H4 (cell line): ENCODE measurements at places on chromosomes 2 and 18. TPM values are rescaled to one million over a fixed set of nuclear protein-coding genes. Genes with fewer than 3 reads are reported as not detected.

DNA sequence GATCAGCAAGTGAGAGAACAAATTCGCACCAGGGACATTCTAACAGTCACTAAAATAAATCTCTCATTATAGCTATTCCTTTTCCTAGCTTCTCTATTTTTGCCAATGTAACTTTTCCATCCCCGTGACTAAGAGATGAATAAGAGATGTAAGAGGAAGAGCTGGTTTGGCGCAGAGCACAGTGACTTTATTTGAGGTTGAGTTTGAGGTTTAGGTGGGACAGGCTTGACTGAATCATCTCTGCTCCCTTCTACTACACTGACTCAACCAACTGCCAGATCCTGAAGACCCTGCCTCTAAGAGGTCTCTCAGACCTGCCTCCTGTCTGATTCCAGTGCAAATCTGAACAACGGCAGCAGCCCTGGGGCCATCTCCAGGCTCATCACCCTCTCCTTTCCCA, 28.0 kb downstream of the RFX8 start:
- DNase-seq, result peak; percentile 17

- DNase-seq, result no peak
These were observed 27.8 kb downstream of the KLHL23 start for GRCh38 chr2:169761251-169761969.

GRCh38 chr18:64083916-64084315, 65.0 kb downstream of the LINC00305 start:
- no peak for DNase-seq

DNA sequence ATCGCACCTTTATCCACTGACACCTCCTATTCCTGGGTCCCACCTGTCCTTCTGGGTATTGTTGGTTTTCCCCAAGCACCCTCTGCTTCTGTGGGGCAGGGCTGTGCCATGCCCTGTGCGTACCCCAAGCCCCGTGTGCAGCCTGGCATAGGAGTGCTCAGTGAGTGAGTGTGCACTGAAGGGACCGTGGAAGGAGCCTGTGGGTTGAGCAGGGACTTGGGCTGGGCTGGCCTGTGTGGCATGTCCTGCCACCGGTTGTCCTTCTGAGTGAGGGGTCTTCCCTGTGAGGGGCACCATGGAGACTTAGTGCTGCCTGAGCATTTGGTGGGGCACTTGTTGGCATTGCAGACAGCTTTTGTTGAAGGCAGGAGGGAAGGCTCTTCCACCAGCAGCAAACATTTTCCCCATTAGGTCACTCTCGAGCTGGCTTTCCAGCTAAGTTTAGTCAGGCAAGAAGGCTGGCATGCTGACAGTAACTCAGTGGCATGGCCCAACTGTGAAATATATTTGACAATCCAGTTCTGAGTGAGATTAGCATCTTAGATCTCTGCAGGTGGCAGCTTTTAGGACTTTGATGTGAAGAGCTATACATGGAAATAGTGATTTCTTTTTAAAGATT, 64.7 kb downstream of the LPIN1 start:
- no peak for DNase-seq

DNA sequence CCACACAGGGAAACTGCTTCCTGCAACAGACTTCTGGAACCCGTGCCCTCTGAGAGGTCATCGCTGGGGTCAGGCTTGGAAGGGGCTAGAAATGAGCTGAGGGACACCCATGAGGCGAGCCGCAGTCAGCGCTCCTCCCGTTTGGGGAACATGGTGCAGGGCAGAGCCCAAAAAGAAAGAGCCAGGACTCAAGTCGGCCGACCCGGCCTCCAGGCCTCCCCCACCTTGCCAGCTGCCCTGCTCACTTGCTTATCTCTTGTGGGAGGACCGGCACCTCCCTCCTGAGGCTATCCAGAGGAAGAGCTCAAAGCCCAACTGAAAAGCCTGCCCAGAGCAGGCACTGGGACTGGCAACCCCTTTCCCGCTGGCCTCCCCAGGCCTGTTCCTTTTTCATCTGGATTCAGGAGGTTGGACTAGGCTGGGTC, 43.6 kb downstream of the SCTR start:
- no peak for DNase-seq

DNA sequence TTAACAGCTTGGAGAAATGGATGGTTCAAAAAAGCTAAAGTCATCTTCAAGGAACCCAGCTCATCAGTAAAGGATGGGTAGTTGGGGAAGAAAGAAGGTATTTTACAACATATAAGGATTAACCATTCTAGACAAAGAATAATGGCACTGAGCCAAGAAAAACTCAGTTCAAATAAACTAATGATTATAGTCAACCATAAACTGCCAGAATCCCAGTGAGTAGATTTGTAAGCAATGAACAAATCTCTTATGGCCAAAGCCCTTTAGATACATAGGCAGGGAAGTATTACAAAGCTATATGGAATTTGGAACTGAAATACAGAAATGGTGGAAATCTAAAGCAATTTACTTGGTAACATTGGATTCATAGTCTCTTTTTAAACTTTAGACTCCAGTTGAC, 92.4 kb upstream of the ZFP36L2 start:
- no peak for DNase-seq

DNA sequence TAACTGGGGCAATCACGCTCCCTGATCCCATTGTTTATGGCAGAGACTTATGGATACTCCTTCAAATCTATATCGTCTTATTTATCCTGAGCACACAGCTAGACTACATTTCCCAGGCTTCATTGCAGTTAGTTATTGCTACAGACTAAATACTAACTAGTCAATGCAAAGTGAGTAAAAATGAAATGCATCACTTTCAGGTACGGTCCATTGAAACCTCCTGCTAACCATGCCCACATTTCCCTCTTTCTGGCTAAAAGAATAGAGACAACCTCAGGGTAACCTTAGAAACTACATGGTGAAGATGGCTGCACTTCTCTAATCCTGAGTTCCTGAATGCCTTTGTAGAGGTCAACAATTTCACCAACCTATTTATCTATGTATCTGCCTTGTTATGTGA, 437.4 kb downstream of the EPHA4 start:
- DNase-seq, result no peak

DNA sequence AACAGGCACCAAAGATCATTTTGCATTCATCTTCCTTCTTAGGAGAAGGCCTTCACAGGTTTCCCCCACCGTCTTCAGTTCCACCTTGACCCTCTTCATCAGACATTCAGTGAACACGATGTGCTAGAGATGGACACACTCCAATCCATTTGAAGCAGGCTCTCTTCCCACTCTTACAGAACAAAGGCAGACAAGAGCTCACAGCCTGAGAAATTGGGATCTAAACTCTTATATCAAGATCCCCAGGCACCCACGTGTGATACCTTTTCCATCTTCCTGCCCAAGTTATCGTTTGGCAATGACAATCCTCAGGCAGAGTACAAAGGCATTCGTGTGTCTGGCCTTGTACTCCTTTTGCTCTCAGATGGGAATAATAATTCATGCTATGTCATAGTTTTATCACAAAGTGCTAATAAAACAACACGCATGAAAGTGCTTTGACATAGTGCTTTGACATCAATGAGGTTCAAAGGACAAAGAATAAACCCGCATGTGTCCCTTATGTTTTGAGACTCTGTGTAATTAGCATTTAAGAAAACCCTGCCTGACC, 369.3 kb upstream of the KLHL29 start:
- DNase-seq, result no peak

GRCh38 chr18:949724-950631, 45.3 kb downstream of the ADCYAP1 start:
- DNase-seq, result no peak

GRCh38 chr2:27655155-27655951, 8.1 kb downstream of the SUPT7L start:
- peak; percentile 23 for DNase-seq

GRCh38 chr2:10336283-10336682, 33.6 kb downstream of the HPCAL1 start:
- DNase-seq, result no peak

GRCh38 chr18:63480476-63480875, 3.7 kb downstream of the SERPINB5 start:
- no peak for DNase-seq

DNA sequence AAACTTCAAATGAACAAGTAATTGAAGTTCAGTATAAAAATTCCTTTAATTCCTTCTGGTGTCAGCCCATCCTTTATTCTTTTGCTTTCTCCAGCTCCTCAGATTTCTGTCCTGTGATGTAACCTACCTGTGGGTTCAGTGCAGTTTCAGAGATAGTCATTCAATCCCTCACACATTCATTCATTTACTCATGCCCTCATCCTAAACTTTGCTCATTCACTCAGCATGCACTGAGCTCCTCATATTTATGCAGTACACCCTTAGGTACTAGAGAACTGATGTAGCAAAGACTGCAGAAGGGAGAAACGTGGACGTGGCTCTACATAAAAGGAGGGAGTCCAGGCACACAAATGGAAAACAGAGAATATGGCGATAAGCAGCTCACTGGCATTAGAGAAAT, 45.3 kb upstream of the STAT1 start:
- no peak for DNase-seq

DNA sequence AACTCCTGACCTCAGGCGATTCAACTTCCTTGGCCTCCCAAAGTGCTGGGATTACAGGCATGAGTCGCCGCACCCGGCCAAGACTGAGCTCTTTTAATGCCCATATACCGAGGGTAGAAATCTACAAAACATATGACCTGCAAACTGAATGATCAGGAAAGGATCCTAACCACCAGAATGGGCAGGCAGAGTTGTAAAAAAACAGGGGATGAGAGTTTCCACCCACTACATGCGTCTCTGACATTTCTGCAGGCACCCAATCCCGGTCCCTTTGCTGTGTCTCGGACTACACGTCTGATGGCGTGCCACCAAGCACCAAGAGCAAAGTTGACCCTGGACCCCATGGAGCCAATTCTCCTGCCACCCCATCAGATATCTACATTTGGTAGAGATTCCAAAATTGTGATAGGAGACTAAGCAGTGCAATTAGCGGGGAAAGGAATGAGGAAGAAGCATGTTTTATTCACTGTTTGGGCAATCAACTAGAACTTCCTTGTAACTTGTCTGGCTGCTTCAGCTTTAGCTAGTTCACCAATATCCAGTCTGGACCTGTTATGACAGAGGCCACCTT, 74.1 kb downstream of the ATP8B1 start:
- DNase-seq, result no peak

GRCh38 chr2:221518935-221519625, 53.0 kb downstream of the EPHA4 start:
- no peak for DNase-seq

DNA sequence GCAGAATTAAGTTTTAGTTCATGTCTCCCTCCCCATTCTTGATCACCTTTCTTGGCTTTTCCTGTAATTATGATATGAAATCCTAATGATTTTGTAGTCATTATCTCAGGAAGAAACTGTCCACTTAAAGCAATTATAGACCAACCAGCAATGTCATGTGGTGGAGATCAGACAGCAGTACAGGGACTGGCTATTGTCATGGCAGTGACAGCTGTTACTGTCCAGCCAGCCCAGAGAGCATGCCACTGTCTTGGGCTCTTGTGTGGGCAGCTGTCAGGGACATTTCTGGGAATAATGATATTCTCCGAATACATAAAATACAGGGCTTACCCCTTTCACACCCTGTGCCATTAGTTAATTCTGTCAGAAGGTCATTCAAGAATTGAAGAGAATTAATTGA, 355.3 kb upstream of the RAB12 start:
- no peak for DNase-seq

The PROC gene
- total RNA-seq, result 1.3 and 2.6 TPM in 2 replicates

The NGEF gene
- total RNA-seq, result 1.3 and 3.3 TPM in 2 replicates

The CNRIP1 gene
- 19.7 and 32.6 TPM in 2 replicates for total RNA-seq
